ENCODE measurements at places on chromosomes 5 and 9.

DNA sequence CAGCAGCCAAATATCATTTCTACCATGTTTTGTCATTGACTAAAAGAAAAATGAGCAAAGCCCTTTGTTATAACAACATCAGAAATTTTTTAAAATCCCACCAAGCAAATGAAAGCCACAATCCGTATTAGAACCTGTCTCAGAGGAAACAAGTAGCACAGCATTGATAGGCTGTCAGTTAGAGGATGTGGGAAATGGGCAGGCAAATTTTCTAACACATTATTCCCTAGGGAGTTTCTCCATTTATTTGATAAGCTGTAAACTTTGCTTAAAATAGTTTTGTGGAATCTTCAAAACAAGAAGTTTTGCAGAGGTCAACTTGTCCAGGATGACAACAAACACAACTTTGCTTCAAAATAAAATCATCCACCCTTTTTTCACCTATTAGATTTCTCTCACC, 53.6 kb upstream of the APC start:
- H3K36me3 ChIP-seq: peaks cover 8% of the 10 kb centered on the region
- no peak overlapping the region for H3K4me3 ChIP-seq
- DNase-seq: no peak
- no peak overlapping the region for H3K27ac ChIP-seq

- no peaks in the 10 kb centered on the region for H3K4me1 ChIP-seq
- no peaks in the 10 kb centered on the region for H3K27me3 ChIP-seq
- no peak overlapping the region for H3K27ac ChIP-seq
- DNase-seq: no peak
- H3K36me3 ChIP-seq: peaks cover 2% of the 10 kb centered on the region
Observed at GRCh38 chr5:179124853-179125788, 64.9 kb downstream of the ZNF354C start.

DNA sequence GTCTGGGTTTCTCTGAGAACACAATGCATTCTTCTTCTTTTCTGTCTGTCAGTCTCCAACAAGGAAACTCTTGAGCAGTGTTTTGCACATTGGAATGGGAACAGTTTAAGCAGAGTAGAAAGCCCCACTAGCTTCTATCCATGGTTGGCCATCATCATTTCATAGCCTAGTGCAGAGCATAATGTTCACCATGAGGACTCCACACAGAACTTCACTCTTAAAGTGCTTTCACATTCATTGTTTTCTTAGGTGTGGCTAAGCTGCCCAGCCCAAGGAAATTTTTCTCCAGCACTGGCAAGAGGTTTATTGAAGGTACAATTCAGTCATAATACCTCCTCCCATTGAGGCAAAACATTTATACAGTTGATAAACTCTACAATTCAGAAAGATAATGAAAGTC, 503.0 kb upstream of the CD180 start:
- H3K27me3 ChIP-seq: peaks cover 3% of the 10 kb centered on the region
- no peaks in the 10 kb centered on the region for H3K4me1 ChIP-seq
- no peak for DNase-seq
- no peak overlapping the region for H3K4me3 ChIP-seq
- H3K27ac ChIP-seq: no peak overlapping the region

- no peak overlapping the region for H3K27ac ChIP-seq
- H3K4me1 ChIP-seq: no peaks in the 10 kb centered on the region
- H3K27me3 ChIP-seq: no peaks in the 10 kb centered on the region
- no peak overlapping the region for H3K4me3 ChIP-seq
- H3K36me3 ChIP-seq: peaks cover 10% of the 10 kb centered on the region
Observed at GRCh38 chr9:127059765-127060361, 62.6 kb downstream of the ANGPTL2 start.

- DNase-seq: no peak
- peaks cover 8% of the 10 kb centered on the region for H3K36me3 ChIP-seq
- H3K4me1 ChIP-seq: no peaks in the 10 kb centered on the region
- peaks cover 8% of the 10 kb centered on the region for H3K27me3 ChIP-seq
- H3K27ac ChIP-seq: no peak overlapping the region
- H3K4me3 ChIP-seq: no peak overlapping the region
Observed at GRCh38 chr9:137851516-137852267, 25.9 kb upstream of the CACNA1B start.

DNA sequence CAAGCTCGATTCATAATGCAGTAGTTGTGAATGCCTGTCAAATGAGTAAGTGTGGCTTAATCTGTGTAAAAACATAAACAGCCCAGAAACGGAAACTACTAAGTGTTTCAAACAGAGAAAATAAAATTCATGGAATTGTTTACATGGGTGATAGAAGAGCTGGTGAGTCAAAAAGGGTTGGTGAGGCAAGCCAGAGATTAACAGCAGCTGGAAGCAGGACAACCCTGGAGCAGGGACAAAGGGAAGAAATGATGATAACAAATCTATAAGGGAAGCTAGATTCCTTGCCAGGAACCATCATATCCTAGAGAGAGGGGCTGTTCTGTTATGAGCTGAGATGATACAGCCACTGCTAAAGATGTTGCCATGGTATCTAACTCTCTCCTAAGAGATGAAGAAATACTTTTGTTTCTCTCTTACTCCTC, 18.0 kb upstream of the PRR16 start:
- H3K4me1 ChIP-seq: no peaks in the 10 kb centered on the region
- H3K4me3 ChIP-seq: no peak overlapping the region
- no peak overlapping the region for H3K27ac ChIP-seq
- H3K27me3 ChIP-seq: no peaks in the 10 kb centered on the region

GRCh38 chr9:131180454-131180853, 55.1 kb downstream of the NUP214 start:
- H3K27ac ChIP-seq: no peak overlapping the region
- no peak overlapping the region for H3K4me3 ChIP-seq
- DNase-seq: no peak
- H3K4me1 ChIP-seq: peaks cover 15% of the 10 kb centered on the region
- H3K36me3 ChIP-seq: peaks cover 8% of the 10 kb centered on the region

DNA sequence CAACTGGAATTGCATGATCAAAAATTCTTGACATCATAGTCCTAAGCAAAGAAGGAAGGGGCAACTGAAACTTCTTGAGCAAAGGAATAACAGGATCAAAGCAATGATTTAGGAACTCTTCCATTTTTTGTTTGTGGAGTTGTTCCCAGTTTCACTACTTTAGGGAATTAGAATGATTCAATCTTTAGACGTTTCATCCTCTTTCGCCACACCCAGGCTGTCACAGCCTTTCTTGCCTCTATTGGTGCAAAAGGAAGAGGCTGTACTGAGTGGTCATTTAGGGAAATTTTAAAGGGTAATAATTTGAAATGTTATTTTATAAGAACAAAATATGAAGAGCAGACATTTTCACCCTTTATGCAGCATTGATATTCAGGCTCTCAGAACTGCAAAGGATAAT, 1026.0 kb upstream of the ARRDC3 start:
- no peak overlapping the region for H3K27ac ChIP-seq
- H3K4me1 ChIP-seq: no peaks in the 10 kb centered on the region
- H3K4me3 ChIP-seq: no peak overlapping the region
- H3K27me3 ChIP-seq: no peaks in the 10 kb centered on the region
- DNase-seq: no peak

- no peak overlapping the region for H3K4me3 ChIP-seq
- H3K36me3 ChIP-seq: no peaks in the 10 kb centered on the region
- DNase-seq: no peak
- no peaks in the 10 kb centered on the region for H3K4me1 ChIP-seq
Observed at GRCh38 chr9:70765946-70766345, 351.5 kb upstream of the KLF9 start.

GRCh38 chr9:34127035-34127948, 794 bp upstream of the DCAF12 start:
- H3K27me3 ChIP-seq: no peaks in the 10 kb centered on the region
- peaks cover 6% of the 10 kb centered on the region for H3K36me3 ChIP-seq
- peaks cover 45% of the 10 kb centered on the region for H3K4me1 ChIP-seq
- peak overlapping the region; percentile 97 for H3K27ac ChIP-seq

DNA sequence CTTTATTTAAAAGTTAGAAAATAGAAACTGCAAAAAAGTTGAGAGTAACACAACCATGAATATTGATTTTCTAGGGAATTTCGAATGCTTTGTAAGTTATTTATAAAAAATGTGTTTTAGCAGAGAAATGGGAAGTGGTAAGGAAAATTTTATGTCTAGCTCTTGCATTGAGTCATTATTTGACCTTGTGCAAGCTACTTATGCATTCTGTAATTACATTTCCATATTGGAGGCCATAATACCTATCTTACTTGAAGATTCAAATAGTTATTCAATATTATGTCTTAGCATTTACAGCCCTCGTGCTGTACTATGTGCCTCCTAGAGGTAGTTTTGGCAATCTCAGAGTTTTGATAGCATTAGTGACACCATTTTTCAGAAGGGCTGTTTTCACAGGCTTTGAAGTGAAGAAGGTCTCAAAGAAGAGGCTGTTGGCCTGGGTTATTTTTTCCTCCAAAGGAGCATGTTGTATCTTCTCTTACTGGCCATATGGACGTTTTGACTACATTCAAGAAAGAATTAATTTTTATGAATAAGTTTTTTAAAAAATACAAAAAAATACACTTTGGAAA, 7.4 kb upstream of the DAP start:
- H3K27me3 ChIP-seq: no peaks in the 10 kb centered on the region
- no peak for DNase-seq
- H3K36me3 ChIP-seq: no peaks in the 10 kb centered on the region
- no peak overlapping the region for H3K4me3 ChIP-seq
- no peak overlapping the region for H3K27ac ChIP-seq
- H3K4me1 ChIP-seq: no peaks in the 10 kb centered on the region

- no peaks in the 10 kb centered on the region for H3K27me3 ChIP-seq
- peaks cover 87% of the 10 kb centered on the region for H3K4me1 ChIP-seq
- H3K4me3 ChIP-seq: peak overlapping the region; percentile 50
- no peaks in the 10 kb centered on the region for H3K36me3 ChIP-seq
- H3K27ac ChIP-seq: peak overlapping the region; percentile 96
Observed at GRCh38 chr5:132477784-132478365, 12.7 kb downstream of the IRF1 start.

DNA sequence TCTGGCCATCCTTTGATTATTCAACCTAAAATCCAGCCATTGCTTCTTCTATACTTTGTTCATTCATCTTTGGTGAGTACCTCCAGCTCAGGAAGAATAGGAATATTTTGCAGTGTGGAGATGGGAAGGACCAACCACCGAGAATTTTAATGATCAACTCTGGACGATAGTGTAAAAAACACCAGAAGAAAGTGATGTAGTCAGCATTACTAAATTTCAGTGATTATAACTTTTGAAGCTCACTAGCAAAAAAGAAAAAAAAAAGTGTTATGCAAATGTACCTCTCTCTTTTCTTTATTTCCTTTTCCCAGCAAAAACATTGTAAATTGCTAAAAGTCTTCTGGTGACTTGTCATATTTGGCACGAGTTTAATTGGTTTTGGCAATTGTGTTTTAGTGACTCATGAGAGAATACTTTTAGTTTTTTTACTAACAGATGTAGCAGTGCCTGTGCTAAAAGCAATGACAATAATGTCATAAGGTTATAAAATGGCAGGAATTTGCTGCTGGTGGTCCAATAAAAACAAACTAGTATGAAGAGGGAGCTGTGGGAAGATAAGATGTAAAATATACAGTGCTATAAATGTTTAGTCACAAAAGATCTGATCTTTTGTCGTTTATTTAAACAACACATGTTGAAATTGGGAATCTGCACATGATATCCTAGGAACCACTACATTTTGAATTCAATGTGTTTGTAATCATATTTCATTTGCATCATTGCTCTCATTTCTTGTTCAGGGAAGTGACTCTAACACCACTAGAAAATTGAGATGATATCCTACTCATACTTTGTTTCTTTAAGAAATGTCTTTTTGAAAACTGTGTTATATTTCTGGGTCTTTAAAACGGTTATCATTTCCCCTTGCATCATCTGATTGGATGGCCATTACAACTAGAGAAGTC, 81.3 kb upstream of the ERCC6L2 start:
- peaks cover 1% of the 10 kb centered on the region for H3K27me3 ChIP-seq
- H3K27ac ChIP-seq: no peak overlapping the region
- H3K4me1 ChIP-seq: peaks cover 3% of the 10 kb centered on the region
- no peak overlapping the region for H3K4me3 ChIP-seq

DNA sequence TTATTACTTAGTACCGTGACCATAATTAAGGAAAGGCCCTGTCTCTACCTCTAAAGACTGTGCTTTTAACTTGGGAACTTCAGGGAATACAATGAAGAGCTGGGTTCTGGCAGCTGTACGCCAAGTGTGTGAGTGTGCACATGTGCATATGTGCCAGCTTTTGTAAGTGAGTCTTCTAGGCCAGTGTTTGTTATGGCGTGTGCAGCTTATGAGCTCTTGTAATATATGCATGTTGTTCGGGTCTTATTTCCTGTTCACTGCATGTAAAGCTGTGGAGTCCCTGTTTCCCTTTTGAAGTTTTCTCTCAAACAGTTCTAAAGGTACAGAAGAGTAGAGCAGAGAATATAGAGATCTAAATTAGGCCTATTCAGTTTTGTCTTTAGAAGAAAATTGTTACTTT, 30.5 kb downstream of the TGFBR1 start:
- H3K36me3 ChIP-seq: peaks cover 2% of the 10 kb centered on the region
- H3K4me1 ChIP-seq: peaks cover 90% of the 10 kb centered on the region
- DNase-seq: no peak
- H3K4me3 ChIP-seq: peak overlapping the region; percentile 68
- H3K27ac ChIP-seq: peak overlapping the region; percentile 90

DNA sequence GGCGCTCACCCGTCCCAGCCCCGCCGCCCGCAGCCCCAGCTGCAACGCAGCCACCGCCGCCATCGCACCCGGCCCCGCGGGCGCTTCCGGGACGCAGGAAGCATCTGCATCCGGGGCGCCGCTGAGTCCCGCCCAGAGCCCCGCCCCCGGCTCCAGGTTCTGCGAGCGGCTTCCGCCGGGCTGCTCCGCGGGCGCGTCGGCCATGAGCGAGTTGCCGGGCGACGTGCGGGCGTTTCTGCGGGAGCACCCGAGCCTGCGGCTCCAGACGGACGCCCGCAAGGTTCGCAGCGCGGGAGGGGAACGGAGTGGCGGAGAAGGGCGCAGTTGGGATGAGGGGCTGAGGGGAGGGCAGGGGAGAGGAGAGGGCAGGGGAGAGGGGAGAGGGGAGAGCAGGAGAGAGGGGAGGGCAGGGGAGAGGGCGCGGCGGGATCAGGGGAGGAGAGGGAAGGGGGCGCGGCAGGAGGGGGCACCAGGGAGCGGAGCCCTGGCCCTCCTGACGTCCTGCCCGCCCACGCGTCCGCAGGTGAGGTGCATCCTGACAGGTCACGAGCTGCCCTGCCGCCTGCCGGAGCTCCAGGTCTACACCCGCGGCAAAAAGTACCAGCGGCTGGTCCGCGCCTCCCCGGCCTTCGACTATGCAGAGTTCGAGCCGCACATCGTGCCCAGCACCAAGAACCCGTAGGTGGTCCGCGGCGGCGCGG, at the start of the genes SURF1 and SURF2:
Gene SURF1 (minus strand): TSS at position 97 of the 701 bp plus-strand sequence. CDS start 34 bp downstream, at position 63.
Gene SURF2 (plus strand): TSS at position 160 of the 701 bp plus-strand sequence. CDS start 43 bp downstream, at position 203.
- peak within 1 kb of the TSS; percentile 89 for H3K27ac ChIP-seq
- peak within 1 kb of the TSS; percentile 86 for H3K4me3 ChIP-seq
- H3K4me1 ChIP-seq: peaks cover 24% of the 10 kb centered on the region
- H3K36me3 ChIP-seq: no peaks in the 10 kb centered on the region
- H3K27me3 ChIP-seq: no peaks in the 10 kb centered on the region

DNA sequence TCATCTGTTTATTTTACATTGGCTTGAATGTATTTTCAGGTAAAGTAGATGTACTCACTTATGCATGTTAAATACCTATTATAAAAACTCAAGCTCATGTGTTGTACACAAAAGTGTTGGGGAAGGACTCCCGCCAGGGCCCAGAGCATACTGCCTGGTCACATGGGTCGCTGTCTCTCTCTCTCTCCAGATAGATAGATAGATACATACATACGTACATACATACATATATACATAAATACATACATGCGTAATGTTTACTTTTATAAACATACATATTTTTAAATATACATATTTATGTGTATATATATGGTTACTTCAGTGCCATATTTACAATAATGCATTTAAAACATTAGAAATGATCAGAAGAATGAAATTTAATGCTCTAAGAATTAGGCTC, 24.7 kb downstream of the ASPN start:
- no peak overlapping the region for H3K27ac ChIP-seq
- no peak overlapping the region for H3K4me3 ChIP-seq
- no peaks in the 10 kb centered on the region for H3K27me3 ChIP-seq
- DNase-seq: no peak
